GM20000 (cell line): ENCODE measurements at places on chromosomes 16 and 17.

- no peak for DNase-seq
These were observed 22.5 kb downstream of the RPA1 start for GRCh38 chr17:1852327-1852726.

DNA sequence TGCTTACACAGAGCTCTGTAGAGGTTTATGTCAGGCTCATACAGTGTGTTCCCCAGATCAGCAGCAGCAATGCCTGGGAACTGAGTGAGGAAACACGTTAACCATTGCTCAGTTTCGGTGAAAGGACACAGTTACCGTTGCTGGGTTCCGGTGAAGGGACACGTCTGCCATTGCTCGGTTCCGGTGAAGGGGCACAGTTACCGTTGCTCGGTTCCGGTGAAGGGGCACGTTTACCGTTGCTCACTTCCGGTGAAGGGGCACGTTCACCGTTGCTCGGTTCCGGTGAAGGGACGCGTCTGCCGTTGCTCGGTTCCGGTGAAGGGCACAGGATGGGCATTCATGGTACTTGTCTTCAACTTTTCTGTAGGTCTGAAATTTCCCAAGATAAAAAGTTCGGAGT, 81.7 kb downstream of the MRM3 start:
- DNase-seq: no peak

DNA sequence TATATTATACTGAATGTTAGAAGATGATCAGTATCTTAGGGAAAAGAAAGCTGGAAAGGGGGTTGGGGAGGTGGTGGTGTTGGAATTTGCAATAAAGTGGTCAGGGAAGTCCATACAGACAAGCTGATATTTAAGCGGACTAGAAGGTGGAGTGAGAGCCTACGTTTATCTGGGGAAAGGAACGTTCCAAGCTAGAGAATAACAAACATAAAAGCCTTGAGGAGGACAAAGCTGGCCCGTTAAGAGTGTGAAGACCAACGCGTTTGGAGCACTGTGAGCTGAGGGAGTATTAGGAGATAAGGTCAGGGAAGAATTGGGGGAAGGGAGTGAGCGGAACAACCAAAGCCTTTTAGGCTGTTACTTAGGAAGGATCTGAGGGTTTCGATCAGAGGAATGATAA, 1.4 kb downstream of the DDX42 start:
- no peak for DNase-seq

- DNase-seq: no peak
These were observed 13.2 kb downstream of the CD300LG start for GRCh38 chr17:43860077-43860725.

DNA sequence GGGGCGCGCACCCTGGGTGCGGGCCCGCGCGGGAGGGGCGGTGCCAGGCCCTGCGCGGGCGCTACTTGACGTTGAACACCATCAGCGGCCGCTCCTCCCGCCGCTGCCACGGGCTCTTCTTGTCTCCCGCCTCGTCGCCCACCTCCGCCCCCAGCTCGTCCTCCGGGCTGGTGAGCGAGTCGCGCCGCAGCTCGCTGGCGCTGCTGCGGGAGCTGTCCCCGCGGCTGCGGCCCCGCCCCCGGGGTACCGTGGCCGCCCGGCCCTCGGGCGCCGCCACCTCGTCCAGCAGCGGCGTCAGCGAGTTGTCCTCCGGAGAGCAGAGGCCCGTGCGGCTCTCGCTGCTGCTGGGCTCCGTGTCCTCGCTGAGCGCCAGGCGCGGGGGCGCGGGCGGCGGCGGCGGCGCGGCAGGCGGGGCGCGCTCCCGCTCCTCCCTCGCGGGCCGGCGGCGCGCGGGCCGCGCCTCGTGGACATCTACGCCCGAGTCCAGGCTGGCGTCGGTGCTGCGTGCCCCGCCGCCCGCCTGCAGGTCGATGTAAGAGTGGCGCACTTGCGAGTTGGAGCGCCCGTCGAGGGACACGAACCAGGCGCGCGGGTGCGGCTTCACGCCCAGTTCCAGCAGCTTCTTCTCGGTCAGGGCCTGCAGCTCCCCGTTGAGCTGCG, 8.7 kb downstream of the GRN start:
- DNase-seq: peak; percentile 75

- peak; percentile 72 for DNase-seq
These were observed 196.7 kb upstream of the GSE1 start for GRCh38 chr16:85416228-85417109.

- peak; percentile 66 for DNase-seq
These were observed 31.5 kb downstream of the QPRT start for GRCh38 chr16:29710227-29711219.

GRCh38 chr17:68587847-68588246, 13.3 kb downstream of the FAM20A start:
- DNase-seq: no peak

- DNase-seq: no peak
These were observed 8.8 kb downstream of the MYO19 start for GRCh38 chr17:36525888-36526287.

- DNase-seq: no peak
These were observed 2.9 kb downstream of the GUCY2D start for GRCh38 chr17:8005357-8005756.

GRCh38 chr17:34314279-34314678, 5.0 kb upstream of the CCL8 start:
- no peak for DNase-seq

DNA sequence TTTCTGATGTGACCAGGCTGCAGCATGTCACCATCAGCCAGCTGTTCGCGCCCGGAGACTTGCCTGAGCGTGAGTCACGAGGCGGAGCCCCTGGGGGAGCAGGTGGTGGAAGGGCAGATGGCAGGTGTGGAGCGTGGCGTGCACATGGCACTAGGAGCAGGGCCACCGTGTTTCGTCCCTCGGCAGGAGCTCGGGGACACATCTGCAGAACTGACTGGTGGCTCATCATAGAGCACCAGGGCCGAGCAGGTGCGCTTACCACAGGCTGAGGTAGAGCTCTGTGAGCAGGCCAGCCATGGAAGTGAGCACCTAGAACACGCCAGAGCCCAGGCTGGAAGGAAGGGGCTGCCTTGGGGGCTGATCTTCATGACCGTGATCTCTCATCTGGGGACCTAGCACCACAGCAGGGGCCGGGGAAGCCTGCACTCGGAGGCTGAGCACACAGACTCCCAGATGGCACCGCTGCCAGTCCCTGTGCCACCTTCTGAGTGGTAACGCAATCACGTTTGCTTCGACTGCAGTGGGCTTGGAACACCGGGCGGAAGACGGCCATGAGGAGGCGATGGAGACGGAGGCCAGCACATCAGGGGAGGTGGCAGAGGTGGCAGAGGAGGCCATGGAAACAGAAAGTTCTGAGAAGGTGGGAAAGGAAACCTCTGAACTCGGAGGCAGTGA, 61.8 kb upstream of the ENDOV start:
- DNase-seq: no peak

DNA sequence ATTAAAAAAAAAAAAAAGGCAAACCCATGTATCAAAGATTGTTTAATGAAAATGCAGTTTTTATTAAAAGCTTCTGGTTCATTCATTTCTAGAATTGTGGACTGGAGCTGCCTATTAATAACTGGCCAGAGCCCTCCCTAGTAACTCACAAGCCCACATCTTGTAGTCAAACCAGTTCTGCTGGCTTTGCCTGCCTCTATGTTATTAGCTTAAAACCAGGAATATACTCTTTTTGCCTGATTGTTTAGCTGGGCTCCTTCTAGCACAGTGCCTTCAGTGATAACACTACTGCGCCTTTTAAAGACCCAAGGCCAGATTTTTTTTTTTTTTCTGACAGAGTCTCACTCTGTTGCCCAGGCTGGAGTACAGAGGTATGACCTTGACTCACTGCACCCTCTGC, 26.0 kb downstream of the TAC4 start:
- no peak for DNase-seq

DNA sequence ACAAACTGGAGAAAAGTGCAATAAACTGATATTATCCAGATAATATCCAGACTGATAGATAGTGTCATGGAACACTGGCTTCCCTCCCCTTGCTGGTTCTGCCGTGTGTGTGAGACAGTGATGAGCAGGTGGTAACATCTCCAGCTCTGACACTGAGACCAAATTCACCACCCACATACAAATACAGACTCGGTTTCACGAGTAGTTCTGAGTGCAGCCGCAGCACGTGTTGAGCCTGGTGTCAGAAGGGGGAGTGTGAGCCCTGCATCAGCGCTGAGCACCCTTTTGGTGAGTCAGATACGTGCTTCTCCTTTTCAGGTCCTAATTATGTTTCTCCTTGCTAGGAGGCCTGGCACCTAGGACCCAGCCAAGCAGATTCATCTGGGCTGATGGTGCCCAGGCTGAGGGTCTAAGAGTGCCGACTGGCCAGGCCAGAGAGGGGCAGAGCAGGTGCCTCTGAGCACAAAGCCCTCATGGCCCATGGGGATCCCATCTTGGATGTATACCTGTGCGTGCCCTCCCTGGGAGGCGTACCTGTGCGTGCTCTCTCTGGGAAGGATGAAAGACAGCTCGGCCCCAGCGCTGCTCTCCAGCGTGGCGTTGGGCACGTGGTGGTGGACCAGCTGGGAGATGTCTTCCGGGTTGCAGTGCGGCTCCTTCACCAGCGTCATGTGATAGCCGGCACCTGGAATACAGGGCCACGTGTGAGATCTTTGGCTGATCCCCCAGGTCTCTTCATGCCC, 27.3 kb upstream of the RNPS1 start:
- DNase-seq: peak; percentile 68

- peak; percentile 91 for DNase-seq
These were observed 7.0 kb downstream of the KRT14 start for GRCh38 chr17:41579484-41580243.

GRCh38 chr16:75029854-75030253, 31.0 kb downstream of the ZNRF1 start:
- no peak for DNase-seq

GRCh38 chr17:6259899-6260298, 175.0 kb downstream of the AIPL1 start:
- DNase-seq: no peak

DNA sequence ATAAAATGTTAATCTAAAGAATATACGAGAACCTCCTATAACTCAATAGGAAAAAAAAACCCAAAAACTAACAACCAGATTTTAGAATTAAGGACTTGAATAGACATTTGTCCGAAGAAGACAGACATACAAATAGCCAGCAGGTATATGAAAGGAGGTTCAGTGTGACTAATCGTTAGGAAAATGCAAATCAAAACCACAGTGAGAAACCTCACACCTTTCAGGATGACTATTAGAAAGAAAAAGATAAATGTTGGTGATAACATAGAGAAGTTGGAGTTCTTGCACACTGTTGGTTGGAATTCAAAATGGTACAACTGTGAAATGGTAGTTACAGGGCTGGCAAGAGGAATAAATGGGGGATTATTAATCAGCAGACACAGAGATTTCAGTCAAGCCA, 339.0 kb downstream of the TMEM114 start:
- DNase-seq: no peak

GRCh38 chr17:81508639-81509206, 3.9 kb downstream of the ACTG1 start:
- no peak for DNase-seq

DNA sequence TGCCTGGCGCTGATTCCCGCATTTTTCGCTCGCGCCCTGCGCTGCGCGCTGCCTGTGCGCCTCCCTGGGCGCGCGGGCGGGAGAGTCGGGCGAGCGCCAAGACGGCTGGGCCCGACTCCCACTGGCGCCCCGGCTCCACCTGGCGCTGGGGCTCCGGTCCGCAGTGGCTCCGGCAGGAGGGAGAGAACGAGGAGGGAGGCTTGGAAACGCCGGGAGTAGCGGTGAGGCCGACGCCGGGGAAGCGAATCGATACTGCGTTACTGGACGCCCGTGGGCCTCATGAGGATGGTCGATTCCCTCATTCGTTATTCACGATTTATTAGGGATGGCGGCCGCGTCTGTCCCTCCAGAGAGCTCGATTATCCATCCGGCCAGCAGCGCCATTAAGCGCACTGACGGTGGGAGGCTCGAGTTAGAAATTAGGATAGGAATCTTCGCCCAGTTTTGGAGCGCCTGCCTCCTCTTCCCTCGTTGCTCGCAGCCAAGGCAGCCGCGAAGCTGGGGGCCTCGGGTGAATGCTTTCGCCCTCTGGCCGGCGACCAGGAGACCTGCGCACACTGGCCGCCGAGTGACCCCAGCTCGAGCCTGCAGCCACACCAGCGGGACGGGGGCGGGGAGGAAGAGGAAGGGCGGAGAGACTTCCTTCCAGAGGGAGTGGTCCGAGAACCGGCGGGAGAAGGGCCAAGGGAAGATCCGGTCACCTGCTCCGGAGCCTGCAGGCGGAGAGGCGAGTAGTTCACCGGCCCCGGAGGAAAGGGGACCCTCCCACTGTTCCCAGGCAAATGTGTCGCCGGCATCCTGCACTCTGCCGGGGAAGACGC, 1.3 kb upstream of the PCGF2 start:
- DNase-seq: peak; percentile 70

DNA sequence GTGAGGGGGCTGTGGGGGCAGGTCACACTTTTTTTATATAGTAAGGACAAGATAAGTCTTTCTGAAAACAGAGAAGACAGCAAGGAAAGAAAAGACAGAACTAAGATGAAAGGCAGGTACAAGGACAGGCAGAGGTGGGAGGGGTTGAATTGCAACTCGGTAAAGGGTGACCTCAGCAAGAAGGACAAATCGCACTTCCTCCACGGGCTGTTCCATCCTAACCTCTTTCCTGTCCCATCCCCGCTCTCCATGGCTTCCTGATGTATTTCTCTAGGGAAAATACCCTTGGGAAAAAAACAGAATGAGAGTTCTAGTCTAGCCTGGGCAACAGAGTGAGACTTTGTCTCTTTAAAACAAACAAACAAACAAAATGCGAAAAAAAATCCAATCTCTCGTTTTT, 57.3 kb downstream of the ARHGAP17 start:
- no peak for DNase-seq
